ENCODE measurements at places on chromosomes 11 and 22.

DNA sequence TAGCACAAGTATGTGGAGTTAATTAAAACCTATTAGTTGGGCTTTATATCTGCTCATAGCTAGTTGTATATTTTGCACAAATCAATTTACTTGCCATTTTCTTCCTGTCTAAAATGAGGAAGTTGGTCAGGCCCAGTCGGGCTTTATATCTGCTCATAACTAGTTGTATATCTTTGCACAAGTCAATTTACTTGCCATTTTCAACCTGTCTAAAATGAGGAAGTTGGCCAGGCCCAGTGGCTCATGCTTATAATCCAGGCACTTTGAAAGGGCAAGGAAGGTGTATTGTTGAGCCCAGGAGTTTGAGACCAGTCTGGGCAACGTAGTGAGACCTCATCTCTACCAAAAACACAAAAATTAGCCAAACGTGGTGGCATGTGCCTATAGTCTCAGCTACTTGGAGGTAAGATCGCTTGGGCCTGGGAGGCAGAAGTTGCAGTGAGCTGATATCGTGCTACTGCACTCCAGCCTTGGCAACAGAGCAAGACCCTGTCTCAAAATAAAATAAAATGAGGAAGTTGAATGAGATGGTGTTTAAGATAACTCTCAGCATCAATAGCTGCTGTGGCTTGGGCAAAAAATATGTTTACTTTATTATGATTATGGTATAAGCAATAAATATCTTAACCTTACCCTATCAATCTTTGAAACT is 1558.6 kb upstream of the RAG2 start:
- no peak for DNase-seq

DNA sequence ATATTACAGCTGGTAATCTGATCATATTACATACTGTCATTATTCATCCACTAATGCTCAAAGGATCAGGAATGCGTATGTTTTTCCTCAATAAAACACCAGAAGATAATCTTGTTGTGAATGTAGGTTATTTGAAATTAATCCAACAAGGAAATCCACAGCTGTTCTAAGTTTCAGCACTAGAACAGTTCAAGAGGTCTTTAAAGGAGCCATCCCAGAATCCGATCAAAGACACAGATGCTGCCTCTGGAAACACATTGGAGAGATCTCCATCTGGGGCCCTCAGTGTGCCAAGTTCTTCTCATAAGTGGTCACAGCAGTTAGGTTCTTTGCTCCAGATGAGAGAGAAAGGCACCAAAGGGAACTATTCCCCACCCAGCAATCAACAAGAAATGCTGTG is 1955.1 kb upstream of the RAG2 start:
- no peak for DNase-seq

DNA sequence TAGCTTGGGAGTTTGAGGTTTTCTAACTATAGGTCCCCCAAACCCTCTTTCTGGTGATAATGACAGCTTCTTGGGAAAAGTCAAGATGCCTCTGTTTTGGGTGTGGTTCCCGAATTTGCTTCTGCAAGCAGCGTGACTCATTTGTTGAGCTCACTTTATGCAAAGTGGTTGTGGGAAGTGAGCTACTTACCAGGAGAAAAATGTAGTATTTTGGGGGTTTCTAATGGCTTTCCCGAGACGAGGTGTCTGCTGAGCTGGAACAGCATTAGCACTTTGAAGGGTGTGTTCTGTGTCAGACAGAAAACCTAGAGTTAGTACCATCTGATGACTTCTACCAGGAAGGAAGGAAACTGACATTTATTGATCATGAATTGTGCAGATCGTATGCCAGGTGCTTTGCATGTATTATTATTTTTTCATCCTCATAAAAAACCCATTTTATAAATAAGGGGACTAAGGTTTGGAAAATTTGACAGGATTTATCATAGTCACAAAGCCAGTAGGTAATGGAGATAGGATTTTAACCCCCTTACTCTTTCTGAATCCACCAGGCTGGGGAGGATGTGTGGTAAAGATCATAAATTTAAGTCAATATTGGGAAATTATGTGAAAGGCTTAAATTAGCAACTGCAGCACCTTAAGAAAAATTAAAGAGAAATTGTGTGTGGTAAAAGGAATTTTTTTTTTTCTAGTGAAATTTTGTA is 108.8 kb upstream of the CD44 start:
- peak; percentile 90 for DNase-seq

DNA sequence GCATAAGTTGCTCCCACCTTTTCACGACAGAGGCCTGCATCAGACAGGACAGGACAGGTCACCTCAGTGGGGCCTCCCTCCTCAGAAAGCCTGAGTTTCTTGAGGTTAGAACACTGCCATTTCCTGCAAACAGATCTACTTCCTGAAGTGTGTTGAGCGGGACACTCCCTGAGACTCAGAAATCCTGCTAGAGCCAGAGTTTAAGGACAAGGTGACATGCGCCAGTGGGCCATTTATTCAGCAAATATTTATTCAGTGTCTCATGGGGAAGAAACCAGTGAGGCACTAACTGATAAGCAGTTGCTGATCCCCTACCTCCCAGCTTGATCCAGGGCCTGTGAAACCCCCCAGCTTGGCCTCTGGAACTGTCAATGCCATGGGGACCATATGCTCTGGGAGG is 454.6 kb downstream of the SOX6 start:
- DNase-seq: peak; percentile 13

- no peak for DNase-seq
Observed at GRCh38 chr11:12237381-12237784, 127.0 kb downstream of the MICAL2 start.

DNA sequence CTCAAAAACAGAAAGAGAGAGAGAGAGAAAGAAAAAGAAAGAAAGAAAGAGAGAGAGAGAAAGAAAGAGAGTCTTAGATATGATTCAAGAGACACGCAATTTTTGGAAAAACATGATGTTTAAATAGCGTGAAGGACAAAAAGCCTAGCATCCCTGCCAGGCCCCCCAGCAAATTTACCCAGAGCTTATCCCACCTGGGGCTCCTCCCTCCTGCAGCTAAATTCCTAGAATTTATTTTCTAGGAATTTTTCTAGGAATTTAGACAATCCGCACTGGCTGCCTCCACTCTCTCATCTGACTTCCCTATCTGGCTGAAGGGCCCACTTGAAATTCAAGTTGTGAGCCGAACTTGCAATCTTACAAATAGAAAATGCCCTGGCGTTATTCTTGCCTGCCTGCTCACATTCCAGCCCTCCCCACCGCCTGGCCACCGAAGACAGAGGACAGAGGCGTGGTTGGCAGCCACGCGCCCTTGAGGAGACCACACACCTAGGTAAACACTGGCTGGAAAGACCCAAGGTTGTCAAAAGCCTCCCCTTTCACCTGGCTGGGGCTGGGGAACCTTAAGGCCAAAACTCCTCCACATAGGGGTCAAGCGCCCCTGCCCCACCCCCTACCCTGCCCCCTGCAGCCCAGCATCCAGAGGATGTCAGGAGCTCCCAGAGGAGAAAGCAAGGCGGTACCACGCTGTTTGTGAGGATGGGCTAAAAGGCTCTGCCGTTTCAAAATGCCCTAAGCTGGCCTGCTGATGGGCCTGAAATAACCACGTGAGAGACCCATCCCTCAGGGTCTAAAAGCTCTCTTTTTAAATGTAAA is 42.2 kb downstream of the AHNAK start:
- DNase-seq: no peak

DNA sequence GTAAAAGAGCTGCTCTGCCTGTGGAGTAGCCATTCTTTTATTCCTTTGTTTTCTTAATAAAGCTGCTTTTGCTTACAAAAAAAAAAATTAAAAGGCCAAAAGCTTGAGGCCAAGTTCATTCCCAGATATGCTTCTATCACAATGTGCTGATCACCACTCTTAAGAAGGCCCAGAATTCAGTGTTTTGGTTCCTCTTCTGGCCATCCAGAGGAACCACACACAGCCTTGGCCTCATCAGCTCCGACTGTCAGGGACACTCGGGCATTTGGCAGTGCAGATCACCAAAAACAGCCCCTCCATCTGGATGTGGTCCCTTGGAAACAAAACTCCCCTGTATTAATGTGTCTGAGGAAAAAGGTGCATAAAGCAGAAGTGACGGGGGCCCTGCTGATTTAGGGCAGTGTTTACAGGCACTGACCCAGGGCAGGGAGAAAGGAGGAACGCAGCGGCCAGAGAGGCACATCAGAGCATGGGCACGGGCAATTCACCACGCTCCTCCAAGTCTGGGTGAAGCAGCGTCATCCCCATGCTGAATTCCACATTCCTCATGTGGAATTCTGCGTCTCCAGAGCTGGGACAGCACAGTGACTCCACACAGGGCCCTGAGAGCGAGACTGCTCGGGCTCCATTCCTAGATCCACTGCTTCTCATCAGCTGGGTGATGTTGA is 17.7 kb downstream of the POLDIP3 start:
- DNase-seq: no peak

GRCh38 chr11:7457211-7457610 is 28.1 kb upstream of the OLFML1 start:
- peak; percentile 83 for DNase-seq

Measured in bronchial epithelial cell (primary cell).